ENCODE measurements at places on chromosomes 3 and 15.

DNA sequence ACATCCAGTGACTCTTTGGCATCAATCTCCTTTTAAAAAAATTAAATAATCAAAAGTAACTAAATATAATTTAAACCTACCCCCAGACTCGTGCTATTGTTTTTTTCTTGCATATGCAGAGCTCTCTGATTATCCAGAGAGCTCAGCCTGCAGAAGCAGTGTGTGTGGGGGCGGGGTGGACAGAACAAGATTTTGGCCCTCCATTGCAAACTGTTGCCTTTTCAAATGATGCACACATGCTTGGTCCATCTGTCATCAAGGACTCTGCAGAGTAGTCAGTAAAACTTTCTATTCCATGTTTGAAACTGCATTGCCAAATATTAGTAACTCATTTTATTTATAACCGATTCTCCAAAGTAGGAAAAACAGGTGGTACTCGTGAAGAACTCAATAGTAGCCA is 28.6 kb upstream of the STXBP5L start:
- no peak for DNase-seq

- no peak for DNase-seq
These were observed 3.2 kb upstream of the PGPEP1L start for GRCh38 chr15:99010768-99011167.

- DNase-seq, result no peak
These were observed 773.1 kb downstream of the AGBL1 start for GRCh38 chr15:86852741-86853140.

DNA sequence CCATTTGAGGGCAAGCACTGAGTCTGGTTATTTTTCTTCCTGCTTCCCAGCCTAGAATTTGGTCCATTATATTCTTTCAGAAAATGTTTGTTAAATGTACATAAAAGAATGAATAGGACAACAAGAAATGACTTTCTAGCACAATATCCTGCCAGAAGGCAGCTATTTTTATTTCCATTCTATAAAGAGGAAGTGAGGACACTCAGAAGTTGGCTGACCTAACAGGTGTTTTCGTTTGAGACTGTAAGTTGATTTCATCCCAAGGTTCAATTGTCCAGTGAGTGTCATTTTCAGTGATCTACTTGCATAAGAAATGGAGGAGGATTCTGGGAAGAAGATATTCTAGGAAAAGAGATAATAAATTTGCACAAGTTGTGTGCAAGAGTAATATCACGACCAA is 191.9 kb upstream of the POU1F1 start:
- DNase-seq, result no peak

GRCh38 chr3:148408667-148409066 is 289.0 kb upstream of the AGTR1 start:
- DNase-seq, result no peak

DNA sequence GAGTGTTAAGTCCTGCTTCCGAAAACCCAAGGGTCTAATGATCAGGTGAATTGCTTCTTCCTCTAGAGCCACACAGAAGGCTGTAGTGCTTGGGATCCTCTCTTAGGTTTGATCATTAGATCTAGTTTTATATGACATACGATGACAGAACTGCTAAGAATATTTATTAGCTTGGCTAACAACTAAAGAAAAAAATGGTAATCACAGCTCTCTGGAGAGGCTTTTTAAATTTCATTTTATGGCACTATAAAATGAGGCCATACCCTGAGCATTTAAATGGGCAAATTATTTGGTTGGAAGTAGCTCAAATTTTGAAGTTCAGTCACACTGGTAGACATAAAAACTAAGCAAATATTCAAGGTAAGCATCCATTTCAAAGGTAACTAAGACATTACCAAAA is 482.5 kb upstream of the WNT5A start:
- DNase-seq, result no peak

DNA sequence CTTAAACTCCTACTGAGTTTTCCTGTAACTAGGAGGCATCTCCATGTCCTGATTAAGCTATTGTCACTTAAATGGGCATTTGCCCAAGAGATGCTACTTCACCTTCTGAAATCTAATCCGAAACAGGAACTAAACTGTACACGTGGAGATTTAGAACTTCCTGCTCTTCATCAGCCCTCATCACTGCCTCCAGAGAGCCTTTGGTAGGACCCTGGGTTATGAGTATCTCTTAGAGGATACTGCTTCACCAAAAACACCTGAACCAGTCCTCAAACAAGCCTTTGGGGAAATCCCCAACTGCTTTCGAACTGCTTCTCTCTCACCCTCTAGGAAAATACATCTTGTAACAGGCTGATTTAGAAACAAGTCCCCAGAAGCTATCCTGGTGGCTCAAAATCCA is 320.3 kb downstream of the GAP43 start:
- no peak for DNase-seq

DNA sequence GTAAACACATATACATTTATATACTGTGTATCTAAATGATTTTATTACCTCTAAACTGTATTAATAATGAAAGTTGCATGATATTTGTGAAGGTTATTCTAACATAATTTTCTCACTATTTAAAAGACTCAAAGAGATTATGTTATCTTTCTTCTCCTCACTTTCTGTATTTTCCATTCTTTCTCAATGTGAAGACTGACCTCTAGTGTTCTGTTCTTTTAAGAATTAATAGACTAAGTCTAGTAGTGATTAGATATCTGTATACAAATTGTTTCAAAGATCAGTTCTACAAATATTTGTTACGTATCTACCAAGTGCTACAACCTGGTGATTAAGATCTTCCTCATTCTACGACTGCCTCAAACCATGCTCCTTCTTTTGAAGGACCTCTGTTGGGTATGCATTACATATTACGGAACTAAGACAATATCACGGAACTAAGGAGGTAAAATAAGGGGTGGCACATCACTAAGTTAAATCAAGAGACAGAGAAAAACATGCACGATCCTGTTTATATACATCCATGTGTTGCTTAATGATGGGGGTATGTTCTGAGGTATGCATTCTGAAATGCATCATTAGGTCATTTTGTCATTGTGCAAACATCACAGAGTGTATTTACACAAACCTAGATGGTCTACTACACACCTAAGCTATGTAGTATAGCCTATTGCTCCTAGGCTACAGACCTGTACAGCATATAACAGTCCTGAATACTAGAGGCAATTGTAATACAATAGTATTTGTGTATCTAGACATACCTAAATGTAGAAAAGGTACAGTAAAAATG is 161.5 kb upstream of the KBTBD8 start:
- no peak for DNase-seq

- DNase-seq, result no peak
These were observed 51.6 kb downstream of the LINGO1 start for GRCh38 chr15:77580996-77581682.

- DNase-seq, result no peak
These were observed 76.6 kb downstream of the LRRFIP2 start for GRCh38 chr3:37097776-37098175.

DNA sequence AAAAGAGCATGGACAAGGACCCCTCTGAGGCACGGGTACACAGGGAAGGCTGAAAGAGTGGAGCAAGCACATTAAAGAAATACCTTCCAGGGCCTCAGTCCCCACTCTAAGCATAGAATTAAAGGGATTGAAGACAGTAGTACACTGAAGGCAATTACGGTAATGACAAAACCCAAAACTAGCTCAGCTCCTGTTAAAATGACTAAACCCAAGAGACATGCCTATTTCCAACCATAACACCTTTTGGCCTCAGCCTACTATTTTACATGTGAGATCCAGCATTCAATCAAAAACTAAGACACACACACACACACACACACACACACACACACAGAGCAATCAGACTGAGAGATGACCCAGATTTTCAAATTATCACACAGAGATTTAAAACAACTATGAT is 19.8 kb downstream of the MAP4 start:
- DNase-seq, result no peak

GRCh38 chr3:131474115-131474514 is 28.7 kb downstream of the MRPL3 start:
- no peak for DNase-seq

DNA sequence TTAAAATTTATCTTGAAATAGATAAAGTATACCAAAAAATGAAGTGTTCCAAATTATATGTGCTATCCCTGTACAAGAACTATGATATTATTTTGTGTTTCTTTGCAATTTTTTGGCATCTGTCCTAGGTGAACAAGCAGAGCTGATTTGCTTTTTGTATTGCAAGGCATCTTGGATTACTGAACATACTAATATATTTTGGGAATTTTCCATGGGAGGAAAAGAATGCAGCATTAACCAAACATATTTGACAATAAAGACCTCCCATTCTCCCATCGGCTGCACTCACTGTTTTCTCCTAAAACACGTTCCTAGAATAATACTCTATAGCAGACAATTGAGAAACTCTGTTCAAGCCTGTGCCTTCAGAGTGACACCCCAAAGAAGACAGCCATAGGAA is 265.1 kb upstream of the ALCAM start:
- DNase-seq, result no peak

GRCh38 chr3:146468671-146469149 is 651 bp downstream of the PLSCR2 start:
- DNase-seq, result no peak

GRCh38 chr15:72155635-72156616 is 37.7 kb downstream of the SENP8 start:
- peak; percentile 91 for DNase-seq

- no peak for DNase-seq
These were observed 141.6 kb downstream of the ECT2 start for GRCh38 chr3:172892158-172892557.

DNA sequence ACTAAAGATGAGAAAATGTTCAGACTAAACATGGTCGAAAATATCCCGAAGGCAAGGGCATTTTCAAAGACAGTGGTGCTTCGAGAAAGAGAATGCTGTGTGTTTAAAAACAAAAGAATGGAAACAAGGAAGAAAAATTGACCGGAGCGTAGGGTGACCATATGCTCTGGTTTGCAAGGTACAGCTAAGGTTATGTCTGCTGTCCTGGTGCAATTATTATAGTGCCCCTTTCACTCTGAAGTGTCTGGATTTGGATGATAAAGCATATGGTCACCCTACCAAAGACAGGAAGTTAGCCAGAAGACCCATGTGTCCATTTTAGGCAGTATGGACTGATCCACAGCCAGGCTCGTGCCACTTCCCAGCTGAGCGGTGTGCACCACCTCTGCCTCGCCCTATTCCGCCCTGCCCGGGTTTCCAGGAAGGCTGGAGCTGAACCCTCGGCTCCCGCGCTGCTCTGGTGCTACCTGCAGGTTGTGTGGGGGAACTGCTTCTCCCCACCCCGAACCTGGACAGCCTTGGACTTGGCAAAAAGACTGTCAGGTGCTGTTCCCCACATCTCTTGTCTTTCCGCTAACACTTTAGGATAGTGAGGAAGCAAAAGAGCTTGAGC is 25.2 kb downstream of the GOLGA6D start:
- peak; percentile 25 for DNase-seq

DNA sequence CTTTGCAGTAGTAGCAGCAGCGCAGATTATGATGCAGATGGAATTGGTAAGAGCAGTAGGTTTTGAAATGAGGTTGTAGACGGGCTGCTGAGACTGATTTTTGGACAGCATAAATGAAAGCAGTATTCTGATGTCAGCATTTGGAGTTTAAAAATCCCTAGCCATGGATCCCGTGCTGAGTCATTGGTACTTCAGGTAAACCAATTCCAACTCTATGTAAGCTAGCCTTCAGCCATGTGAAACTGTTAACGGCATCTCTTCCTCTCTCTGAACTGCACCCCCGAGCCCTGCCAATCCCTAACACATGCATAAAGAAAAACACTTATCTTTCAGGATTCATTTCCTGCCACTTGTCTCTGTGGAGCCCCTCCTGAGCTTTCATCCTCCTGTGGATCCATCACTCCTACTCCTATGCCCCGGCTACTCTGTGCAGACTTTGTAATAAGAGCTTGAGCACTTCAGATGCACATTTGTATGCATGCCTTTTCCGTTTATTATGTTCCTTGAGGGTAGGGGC is 119.0 kb downstream of the AKAP13 start:
- DNase-seq, result no peak

GRCh38 chr3:63493101-63493500 is 159.4 kb upstream of the SNTN start:
- DNase-seq, result no peak

DNA sequence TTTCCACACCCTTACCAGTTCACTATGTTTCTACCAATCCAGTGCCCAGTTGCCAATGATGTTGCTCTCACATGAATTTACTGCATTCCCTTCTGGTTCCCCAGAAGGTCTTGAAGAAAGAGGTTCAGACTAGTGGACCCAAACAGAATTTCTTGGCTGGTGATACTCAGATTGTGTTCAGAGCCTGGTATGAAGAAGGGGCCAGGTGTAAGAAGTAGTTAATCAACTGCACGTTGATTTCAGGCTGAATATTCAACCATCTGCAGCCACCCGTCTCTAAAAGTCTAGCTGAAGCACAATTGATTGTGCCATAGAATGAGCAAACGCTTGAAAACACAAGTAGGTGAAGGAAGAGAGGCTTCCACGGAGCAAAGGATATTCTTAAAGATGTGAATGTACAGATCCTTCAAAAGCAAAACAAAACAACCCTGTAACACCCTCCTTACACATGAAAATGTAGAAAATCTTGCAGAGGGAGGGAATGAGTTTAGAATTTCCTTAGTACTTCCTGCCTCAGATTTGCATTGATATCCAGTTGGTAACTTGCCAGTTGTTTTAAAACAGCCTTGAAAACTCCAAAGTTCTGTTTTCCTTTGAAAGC is 4.7 kb downstream of the RBMS3 start:
- no peak for DNase-seq

- no peak for DNase-seq
These were observed 116.5 kb downstream of the THSD4 start for GRCh38 chr15:71231758-71232157.

DNA sequence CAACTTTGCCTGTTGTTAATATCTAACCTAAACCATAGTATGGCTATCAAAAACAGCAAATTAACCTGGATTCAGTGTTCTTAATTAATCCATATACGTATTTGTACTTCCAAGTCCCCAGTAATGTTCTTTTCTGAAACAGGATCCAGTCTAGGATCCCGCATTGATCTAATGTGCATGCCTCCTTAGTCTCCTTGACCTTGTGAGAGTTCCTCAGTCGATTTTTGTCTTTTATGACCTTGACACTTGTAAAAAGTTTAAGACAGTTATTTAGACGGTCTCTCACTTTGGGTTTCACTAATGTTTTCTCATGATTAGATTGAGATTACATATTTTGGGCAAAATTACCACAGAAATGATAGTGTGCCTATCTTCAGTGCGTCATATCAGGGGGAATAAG is 69.4 kb downstream of the TGFBR2 start:
- no peak for DNase-seq

DNA sequence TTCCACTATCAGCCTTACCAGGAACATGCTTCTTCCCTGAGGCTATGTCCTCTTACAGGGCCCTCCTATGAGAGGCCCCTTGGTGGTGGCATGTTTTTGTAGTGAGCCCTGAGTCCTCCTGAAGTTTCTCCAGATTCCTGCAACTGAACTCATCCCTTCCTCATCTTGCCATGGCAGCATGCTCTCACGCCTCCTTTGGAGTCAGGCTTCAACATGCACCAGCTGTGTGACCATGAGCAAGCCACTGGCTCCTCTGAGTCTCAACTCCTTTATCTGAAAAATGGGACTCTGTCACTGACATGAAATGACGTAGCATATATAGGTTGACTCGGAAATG is 216.3 kb upstream of the TLE3 start:
- DNase-seq, result no peak

GRCh38 chr15:58410353-58410752 is 21.4 kb upstream of the LIPC start:
- no peak for DNase-seq
